Stimulated activated CD8-positive, alpha-beta memory T cell treated with anti-CD3 and anti-CD28 coated beads, Interleukin-7, amount 100 ng/mL, for 1 hour (primary cell): ENCODE measurements at places on chromosomes 6 and 20.

GRCh38 chr20:57027777-57028176, 238.7 kb downstream of the BMP7 start:
- no peak for DNase-seq

DNA sequence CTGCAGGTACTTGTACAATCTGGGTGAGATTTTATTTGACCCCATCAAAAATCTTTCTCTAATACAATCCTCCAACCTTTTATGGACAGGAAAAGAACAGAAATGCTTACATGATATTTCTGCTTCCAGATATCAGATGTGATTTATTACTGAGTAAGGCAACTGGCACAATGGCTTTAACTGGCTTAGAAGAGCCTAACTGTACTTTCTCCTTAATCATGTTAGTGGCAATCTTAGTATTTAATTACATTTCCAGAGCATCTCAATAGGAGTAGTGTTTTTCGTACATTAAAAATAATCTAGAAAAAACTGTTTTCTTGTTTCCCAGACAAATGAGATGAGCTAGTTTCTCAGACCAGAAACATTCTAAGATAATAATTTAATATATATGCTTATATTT, 251.6 kb downstream of the KCNQ5 start:
- no peak for DNase-seq

- DNase-seq, result no peak
Observed at GRCh38 chr6:135014353-135014832, 40.2 kb downstream of the HBS1L start.

- DNase-seq, result no peak
Observed at GRCh38 chr20:62905536-62906117, 20.7 kb downstream of the DIDO1 start.

DNA sequence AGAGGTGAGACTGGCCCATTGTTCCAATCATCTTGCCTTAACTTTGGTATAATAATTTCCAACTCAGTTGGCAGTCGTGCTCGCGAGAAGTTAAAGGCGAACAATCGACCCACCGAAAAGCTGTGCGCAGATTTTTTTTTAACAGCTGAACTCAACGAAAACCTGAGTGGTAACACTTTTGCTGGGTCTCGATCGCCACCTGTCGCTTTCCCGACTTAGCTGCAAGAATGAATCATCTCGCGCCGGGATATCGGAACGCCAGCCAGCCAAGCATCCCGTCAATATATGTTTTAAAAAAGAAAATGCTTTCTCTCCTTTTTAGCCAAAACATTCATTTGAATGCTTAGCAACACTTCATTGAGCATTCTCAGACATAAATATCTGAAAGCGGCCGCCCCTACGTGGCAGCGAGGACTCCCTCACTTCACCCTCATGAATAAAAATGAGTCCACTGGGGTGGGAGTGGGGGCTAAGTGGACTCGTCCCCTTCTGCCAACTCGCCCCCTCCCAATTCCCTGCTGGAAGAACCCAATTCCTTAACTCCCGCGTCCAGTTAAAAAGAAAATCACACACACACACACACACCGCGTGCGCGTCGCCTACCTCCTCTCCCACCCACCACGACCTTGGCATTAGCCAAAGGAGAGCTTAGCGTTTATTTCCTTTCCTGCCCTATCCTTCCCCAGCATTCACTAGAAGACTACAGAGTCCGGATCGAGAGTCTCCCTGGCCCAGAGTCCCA, 1.5 kb downstream of the COL12A1 start:
- DNase-seq, result no peak

DNA sequence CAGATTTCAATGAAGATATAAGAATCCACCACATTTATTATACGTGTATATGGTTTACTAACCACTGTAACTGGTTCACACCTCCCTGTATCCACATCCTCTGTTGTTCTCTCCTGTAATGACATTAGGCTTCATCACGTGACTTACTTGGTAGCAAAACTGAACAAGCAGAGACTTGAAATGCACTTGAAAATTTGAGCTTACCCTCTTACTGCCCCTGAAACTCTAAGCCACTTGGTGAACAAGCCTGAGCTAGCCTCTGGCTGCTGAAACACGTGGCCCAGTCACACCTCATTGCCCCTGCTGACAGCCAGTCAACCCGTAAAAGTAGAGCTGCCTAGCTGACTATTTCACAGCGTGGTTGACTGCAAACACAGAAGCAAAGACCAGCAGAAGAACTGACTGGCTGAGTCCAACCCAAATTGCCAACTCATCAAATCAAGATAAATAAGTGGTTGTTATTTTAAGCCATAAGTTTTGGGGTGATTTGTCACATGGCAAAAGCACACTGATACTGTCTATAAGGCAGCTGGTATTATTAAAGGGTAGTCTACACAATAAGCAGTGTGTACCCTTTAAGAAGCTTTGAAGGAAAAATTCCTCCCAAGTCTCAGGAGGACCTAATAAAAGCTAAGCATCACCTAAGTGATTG, 109.0 kb downstream of the RALGAPA2 start:
- peak; percentile 1 for DNase-seq

- no peak for DNase-seq
Observed at GRCh38 chr6:105748737-105749161, 337.4 kb upstream of the PRDM1 start.

GRCh38 chr20:16147916-16148315, 425.3 kb downstream of the KIF16B start:
- no peak for DNase-seq

GRCh38 chr6:16691324-16691723, 69.9 kb downstream of the ATXN1 start:
- no peak for DNase-seq

DNA sequence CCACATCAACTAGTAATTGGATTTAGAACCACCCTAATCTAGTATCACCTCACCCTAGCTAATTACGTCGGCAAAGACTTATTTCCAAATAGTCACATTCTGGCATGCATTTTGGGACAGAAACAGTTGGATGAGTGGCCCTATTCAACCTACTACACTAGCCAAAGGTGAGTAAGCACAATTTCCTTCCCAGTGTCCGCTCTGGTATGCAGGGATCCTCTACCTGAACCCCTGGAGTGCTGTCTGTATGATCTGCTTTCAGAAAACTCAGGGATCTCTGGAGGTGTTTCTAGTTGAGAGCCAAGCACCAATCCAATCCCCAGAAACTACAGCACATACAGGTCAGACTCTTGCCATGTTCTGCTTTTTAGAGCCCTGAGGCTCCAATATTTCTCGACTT, 717.4 kb upstream of the MANEA start:
- DNase-seq, result no peak

- no peak for DNase-seq
Observed at GRCh38 chr6:36382976-36383375, 4.5 kb downstream of the ETV7 start.

DNA sequence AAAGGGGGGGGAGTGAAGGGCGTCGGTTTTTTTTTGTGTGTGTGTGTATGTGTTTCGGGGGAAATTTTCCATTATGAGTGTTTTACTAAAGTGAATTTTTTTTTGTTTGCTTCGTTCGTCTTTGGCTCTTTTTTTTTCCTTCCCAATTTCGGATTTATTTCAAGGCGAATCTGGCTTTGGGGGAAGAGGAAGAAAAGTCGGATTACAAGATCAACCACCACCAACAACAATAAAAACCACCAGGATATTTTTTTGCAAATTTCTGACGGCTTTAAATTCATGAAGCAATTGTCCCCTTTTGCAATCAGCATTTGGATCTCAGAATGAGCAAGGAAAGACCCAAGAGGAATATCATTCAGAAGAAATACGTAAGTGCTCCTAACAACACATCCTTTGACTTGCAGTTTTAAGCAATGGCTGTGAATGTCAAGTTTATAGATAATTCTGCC, 372 bp downstream of the JARID2 start:
- no peak for DNase-seq

DNA sequence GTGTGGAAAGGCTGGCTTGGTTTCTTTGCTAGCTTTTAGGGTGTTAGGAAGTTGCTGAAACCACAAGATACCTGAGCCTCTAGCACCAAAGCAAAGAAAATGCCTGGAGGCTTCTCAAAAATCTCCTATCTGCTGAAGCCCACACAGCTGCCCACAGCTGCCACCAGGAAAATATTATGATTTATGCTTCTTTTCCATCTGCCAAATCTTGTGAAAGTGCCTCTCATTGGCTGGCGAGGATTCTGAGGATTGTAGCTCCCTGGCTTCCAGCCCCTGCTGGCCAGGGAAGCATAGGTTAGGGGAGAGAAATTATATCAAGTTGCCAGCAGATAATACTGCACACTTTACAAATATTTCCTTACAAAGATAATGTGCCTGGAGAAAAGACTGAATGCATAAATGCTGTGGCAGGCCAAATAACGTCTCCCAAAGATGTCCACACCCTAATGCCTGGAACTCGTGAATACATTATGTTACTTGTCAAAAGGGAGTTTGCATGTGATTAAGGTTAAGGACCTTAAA, 98.4 kb downstream of the MRPL14 start:
- no peak for DNase-seq

DNA sequence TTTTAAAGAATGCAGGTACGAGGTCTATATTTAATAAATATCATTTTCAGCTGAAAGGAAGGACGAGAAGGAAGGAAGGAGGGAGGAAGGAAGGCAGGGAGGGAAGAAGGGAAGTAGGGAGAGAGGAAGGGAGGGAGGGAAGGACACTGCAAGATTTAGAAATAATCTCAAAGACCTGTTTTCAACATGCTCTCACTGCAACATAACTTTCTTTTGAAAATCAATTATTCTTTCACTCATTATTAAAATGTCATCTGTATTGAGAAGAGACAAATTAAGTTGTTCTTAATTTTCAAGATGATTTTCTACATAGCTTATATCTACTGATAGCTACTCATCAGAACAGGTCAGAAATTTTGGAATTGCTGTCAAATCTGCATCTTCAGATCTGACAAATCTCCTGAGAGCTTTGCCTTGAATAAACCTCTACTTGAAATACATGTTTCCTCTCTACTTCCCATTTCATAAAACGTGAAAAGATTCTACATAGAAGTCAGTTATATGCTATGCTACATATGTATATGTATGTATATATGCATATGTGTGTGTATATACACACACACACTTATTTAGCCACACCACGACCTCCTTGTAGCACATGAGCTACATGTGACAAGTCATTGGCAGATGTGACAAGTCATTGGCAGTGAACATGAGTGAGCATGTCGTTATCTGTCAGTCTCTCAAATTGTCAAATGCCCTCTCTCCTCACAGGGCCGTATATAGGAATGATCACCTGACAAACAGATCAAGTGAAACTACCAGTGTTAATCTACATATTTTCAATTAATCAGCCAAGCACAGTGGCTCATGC, 241.6 kb downstream of the LY86 start:
- DNase-seq, result no peak

DNA sequence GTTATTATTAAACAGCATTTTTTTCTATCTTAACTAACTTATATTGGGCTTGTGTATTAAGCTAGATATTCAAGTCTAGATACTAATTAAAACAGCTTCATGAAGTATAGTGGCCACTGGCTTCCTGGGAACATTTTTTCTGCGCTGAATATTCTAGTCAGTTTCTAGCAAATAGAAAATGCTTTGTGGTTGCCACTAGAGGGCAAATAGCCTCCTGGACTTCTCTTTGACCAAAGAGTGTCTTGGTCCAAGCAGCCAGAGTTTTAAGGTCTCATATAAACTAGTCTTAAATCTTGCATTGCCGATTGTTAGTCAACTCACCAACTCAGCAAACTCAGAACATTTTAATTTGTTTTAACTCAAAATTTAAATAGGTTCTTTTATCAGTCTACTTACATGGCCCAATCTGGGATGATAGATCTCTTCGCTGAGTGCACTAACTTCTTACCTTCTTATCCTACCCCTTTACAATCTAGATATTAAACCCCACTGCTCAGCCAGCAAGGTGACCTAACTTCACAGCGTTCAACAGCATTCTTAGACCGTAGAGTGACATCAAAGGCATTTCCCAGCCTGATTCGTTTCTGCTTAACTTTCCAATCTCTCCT, 24.6 kb upstream of the ID4 start:
- DNase-seq, result no peak

- DNase-seq, result no peak
Observed at GRCh38 chr6:55047451-55048044, 126.8 kb upstream of the HCRTR2 start.

GRCh38 chr6:113858480-113859348, 1.6 kb downstream of the MARCKS start:
- DNase-seq, result peak; percentile 46

DNA sequence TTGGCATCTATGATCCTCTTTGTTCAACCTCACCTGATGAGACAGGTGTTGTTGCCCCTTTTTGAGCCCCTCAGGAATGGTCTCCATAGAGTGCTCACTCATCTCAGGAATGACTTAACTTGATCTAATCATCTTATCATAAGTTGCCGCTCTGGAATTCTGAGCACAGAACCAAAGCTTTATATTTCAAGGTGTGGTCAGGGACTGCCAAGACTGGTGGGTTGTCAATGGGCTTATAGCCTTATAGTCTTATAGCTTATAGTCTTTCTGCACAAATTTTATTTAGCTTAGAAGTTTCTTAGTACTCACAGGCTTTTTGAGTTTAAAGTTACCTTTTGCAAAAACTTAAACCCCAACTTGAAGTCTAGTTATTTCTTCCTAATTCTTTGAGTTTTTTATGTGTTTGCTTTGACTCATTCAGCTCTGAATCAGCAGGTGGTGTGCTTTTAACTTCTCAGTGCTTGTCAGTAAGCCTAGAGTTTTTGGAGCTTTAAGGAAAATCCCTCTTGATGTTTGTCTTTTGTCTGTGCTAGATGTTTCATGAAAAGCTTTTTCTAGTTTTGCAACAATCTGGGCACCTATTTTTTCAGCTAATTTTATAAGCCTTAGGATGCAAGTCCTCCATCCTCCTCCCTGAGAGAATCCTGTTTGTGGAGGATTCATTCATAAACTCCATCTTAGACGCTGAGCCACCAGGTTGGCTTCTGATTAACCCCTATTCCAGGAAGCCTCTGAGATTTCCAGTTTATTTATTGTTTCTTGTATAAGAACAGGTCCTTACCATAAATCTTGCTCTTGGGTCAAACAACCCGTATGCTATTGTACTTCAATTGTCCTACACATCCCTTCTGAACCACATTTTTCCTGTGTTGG, 72.3 kb upstream of the SSTR4 start:
- no peak for DNase-seq

DNA sequence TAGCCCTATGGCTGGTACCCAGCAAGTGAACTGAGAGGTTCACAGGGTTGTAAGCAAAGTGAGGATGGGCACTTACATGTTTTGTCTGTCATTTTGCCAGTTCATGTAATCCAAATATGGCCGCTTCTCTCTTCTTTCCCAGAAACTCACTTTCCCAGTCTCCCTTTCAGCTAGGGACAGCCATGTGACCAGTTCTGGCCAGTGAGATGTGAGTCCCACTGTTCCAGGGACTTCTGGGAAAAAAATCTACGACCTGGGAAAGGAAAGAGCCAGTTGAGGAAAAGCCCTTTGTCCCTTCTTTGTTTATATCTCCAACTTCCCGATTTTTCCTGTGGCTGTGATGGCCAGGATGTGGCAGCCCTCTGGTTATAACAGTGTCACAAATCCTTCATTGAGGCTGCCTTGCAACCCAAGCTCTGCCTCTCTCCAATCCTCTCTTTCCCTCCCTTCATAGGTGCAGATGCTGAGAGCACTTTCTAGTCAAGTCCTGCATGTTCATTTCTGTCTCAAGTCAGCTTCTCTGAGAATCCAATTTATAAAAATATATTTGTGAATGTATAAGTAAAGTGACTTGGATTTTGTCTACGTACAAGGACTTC, 148.6 kb upstream of the ZFP64 start:
- no peak for DNase-seq
